ENCODE measurements at places on chromosomes 1 and 21.

DNA sequence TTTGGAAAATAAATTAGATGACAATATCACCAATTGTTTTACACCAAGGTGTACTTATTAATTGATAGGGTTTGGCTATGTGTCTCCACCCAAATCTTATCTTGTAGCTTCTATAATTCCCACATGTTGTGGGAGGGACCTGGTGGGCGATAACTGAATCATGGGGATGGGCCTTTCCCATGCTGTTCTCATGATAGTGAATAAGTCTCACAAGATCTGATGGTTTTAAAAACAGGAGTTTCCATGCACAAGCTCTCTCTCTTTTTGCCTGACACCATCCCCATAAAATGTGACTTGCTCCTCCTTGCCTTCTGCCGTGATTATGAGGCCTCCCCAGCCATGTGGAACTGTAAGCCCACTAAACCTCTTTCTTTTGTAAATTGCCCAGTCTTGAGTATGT, 131.0 kb upstream of the LMO4 start:
- no peak for DNase-seq

DNA sequence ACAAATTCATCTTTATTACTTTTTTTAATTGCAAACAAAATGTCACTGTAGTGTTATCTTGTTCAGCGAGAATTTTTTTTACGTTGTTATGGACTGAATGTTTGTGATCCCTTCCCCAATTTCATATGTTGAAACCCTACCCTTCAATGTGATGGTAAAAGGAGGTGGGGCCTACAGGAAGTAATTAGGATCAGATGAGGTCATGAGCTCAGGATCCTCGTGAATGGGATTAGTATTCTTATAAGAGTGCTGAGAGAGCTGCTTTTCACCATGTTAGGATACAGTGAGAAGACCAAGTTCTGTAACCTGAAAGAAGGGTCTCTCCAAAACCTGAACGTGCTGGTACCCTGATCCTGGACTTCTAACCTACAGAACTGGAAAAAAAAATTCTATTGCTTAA, 646.0 kb upstream of the TMPRSS15 start:
- no peak for DNase-seq

- DNase-seq, result peak; percentile 5
Observed at GRCh38 chr1:221961532-221962292, 219.8 kb upstream of the DUSP10 start.

GRCh38 chr1:94422115-94422820, 4.1 kb downstream of the ABCD3 start:
- no peak for DNase-seq

- DNase-seq, result peak; percentile 70
Observed at GRCh38 chr1:157105988-157106812, 6.6 kb upstream of the ETV3L start.

GRCh38 chr1:217149791-217150190, 426.6 kb upstream of the ESRRG start:
- DNase-seq, result no peak

DNA sequence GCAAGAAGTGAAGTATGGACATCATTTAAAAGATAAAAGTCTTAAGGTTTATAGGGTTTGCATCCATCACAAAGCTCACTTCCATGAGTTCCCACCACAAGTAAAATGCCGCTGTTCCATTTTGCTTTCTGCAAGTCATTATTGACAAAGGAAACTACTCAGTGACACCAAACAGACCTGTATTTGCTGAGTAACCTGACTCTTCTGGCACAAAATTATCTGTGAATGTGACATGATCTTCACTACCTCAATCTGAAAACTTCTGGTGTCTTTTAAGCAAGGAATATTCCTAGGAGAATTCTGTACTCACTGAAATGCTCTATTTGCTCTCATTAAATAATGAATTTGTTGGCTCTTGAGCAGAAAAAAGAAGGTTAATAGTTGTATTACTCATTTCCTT, 1077.4 kb upstream of the ADGRL4 start:
- no peak for DNase-seq

- no peak for DNase-seq
Observed at GRCh38 chr1:111420377-111420776, 7.2 kb downstream of the OVGP1 start.

Measured in GM12892 (cell line).